Nucleus accumbens (tissue), 56 donors: ENCODE measurements at places on chromosomes 16 and 17.

GRCh38 chr16:31334934-31335333 lies 20.0 kb upstream of the ITGAX start:
- DNase-seq = no peak

- DNase-seq = no peak
Observed at GRCh38 chr16:2842340-2843000, 12.4 kb downstream of the ZG16B start.

GRCh38 chr16:8958344-8959167 lies 5.2 kb downstream of the USP7 start:
- no peak for DNase-seq

- no peak for DNase-seq
Observed at GRCh38 chr16:49912721-49913120, 56.8 kb upstream of the ZNF423 start.

DNA sequence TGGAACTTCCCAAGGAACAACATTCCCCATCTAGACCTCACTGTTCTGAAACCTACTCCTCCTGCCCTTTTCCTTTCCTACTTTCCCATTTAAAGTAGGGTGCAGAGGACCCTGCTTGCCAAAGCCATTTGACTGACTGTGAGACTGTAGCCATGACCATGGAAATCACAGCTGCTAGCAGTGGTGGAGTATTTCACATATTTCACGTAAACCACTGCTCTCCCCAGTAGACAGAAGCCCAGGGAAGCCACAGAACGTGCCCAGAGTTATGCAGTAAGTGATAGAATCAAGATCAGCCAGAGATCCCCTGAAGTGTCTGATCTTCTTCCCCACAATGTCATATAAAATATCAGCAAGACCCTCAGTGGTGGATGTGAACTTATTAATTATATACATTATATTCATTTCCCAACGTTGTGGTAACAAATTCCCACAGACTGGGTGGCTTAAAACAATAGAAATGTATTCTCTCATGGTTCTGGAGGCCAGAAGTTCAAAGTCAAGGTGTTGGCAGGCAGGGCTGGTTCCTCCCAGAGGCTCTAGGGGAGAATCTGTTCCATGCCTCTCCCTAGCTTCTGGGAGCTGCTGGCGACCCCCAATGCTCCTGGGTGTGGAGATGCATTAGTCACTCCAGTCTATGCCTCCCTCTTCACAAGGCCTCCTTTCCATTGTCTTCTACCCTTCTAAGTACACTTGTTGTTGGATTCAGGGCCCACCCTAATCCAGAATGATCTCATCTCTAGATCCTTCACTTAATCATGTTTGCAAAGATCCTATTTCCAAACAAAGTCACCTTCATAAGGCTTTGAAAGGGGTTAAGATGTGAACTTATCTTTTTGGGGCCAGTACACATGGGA lies 20.7 kb upstream of the PRM1 start:
- DNase-seq = no peak

- no peak for DNase-seq
Observed at GRCh38 chr16:62741692-62742091, 705.5 kb upstream of the CDH8 start.

DNA sequence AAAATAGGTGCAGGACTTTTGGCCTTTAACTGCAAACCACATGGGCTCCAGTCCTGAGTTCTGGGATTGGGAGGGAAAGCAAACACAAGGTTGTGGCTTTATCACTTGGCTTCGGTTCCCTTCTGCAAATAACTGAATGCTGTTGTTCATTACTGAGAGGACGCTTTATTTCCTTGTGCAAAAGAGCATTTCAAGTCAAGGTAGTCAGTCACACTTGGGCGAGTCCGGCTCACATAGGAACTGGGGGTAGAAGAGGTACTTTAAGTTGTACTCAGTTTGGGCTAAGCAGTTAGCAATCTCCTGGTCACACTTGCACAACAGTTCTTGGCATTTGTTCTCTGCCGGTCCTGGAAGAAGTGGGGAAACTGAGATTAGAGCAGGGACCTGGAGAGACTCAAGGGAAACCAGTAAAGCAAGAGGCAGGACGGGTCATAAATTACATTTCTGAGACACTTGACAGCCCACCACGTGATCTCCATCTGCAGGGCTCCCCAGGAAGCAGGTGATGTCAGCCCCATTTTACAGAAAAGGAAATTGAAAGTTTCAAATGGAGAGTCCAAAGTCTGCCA lies 21.6 kb downstream of the PLA2G10 start:
- no peak for DNase-seq

DNA sequence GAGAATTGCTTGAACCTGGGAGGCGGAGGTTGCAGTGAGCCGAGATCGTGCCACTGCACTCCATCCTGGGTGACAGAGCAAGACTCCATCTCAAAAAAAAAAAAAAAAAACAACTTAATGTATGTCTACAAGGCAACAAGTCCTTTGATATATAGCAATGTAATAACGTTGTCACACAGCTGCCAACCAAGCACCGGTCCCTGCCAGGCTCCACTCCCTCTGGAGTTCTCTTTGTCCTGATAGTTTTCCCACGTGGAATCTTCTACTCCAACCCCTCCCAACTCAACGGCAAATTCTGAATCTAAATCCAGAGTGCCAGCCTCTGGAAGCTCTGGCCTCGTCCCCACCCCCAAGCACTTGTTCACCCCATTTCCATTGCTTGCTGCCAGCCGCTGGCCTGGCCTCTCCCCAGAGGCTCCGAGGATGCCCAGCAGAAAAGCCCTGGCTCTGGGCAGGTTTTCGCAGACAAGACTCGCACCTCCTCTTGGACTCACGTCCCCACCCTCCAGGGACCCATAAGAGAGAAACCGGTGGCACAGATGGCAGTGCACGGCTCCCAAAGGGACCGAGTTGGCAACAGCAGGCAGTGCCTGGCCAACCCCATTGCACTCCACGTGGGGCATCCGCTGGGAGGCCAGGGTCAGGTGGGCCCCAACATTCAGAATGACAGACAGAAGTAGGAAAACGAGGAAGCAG lies 15.9 kb upstream of the CBX2 start:
- DNase-seq = no peak

DNA sequence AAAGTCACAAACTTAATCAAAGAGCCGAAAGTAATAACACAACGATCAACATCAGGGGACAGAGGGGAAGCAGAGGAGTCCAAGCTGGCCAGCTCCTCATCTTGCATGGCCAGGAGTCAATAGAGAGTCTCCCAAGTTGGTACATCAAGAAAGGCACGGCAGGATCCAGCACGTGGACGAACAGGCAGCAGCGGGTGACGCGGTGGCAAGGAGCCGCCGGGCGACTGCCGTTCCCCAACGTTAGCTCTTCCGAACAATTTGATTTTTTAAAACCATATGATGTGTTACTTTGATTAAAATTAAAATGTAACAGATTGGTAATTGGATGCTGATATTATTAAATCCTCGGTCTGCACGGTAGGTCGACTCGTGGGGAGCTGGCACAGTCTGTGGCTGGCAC lies 81.8 kb upstream of the DOC2B start:
- DNase-seq = no peak

DNA sequence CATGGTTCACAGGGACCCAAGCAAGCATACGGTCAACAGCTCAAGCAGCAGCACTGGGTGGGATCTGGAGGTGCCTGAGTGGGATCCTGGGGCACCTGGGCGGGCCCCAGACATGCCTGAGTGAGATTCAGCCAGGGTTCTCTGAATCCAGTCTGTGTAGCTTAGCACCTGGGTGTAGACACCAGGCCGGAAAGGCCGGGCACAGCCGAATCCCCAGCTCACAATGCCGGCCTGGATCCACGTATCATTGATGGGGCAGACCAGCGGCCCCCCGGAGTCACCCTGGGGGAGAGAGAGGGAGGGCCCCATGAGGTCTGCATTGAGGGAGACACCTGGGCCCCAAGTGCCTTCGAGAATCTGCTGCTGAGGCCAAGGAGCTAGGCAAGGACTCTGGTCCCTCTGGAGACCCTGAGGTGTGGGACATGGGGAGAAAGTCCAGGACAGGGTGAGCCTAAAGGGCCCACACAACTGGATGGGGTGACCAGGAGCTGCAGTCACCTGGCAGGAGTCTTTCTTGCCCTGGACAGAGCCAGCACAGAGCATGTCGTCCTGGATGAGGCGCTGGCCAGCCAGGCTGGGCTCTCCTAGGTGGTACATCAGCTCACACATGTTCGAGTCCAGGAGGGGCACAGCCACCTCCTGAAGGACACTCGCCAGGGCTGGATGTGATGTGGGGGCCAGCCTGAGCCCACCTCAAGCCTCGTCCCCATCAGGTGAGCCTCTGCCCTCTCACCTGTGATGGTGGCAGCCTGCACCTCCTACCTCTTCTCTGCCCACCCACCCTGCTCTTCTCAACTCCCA lies 9.7 kb downstream of the ZG16B start:
- no peak for DNase-seq
